ENCODE measurements at places on chromosomes 1 and 21. TPM values are rescaled to one million over a fixed set of nuclear protein-coding genes. Genes with fewer than 3 reads are reported as not detected.

DNA sequence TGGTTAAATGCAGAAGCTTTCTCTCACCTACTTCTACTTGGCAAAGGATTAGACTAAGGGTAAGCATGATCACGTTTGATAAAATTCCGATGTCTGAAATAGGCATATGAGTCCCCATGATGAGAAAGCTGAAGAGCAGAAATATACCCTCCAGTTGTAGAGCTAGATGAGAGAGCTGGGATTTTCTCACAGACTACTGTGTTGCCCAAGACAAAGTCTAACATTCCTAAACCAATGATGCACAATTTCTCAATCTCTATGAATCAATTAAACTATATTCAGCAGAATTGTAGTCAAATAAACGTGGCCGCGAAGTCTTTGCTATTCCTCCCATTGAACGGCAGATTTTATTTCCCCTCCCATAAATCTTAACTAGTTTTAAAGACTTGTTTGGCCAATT lies 699.2 kb downstream of the KCNT2 start:
- no peak for DNase-seq
- no peak overlapping the region for H3K4me3 ChIP-seq
- H3K27ac ChIP-seq: no peak overlapping the region
- no peaks in the 10 kb centered on the region for H3K27me3 ChIP-seq
- no peaks in the 10 kb centered on the region for H3K4me1 ChIP-seq

DNA sequence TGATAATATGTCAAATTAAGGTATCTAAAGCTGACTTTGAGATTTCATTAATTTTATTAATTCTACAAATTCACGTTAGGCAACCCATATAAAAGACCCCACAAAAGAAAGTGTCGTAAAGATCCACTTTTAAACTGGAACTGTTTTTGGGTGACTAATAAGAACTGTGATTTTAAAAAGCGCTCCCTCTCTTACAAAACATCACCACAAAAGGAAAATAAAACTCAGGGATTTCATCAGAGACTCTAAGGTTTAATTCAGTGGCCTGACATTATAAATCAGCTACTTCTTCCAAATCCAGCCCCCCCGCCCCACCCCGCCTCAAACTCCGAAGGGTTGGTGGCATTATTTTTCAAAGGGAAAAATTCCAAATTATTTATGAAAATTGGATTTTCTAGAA lies 2.7 kb downstream of the COL24A1 start:
- no peak overlapping the region for H3K4me3 ChIP-seq
- no peak overlapping the region for H3K27ac ChIP-seq
- no peaks in the 10 kb centered on the region for H3K4me1 ChIP-seq

DNA sequence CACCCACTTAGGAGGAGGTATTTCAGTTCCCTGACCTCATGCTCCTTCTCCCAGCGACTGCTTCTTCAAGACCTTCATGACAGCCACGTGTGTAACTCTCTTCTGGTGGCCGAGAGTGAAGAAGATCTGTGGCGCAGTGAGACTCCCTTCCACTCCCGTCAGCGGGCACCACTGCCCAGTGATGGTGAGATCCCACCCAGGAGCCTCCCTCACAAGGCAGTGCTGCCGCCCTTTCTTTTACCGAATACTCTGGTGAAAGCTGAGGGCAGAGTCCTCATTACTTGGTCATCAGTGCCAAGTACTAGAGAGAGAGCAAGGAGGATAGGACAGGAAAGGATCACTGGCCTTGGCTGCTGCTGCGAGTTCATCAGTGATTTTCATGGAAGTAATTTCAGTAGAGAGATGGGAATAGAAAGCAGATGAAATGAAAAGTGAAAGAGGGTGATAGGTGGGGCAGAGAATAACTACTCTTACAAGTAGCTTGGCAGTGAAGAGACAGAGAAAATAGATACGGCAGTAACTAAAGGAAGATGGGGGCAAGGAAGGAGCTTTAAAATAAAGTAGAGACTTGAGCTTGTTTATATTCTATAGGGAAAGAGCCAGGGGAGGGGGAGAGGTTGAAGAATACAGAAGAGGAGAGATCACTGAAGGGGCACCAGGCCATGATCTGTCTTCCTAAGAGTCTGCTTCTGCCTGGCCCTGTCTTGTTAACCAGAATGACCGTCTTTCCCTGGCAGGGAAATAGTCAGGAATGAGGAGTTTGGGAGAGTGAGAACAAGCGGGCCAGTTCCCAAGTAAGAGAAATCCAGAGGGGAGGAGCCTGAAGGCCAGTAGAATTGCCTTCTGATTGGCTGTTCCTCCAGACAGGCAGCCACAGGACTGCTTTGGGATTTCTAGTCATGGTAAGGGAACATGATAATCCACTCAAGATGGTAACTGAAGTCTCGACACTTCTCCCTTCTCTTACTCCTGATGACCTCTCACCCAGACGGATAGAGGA lies 18.3 kb downstream of the HYI start:
- no peak overlapping the region for H3K4me3 ChIP-seq
- DNase-seq: no peak
- peaks cover 7% of the 10 kb centered on the region for H3K36me3 ChIP-seq
- no peaks in the 10 kb centered on the region for H3K4me1 ChIP-seq
- no peaks in the 10 kb centered on the region for H3K27me3 ChIP-seq

- peaks cover 28% of the 10 kb centered on the region for H3K36me3 ChIP-seq
- no peaks in the 10 kb centered on the region for H3K4me1 ChIP-seq
- no peaks in the 10 kb centered on the region for H3K27me3 ChIP-seq
- no peak for DNase-seq
- no peak overlapping the region for H3K27ac ChIP-seq
Measured at GRCh38 chr1:241507189-241507863, 12.2 kb downstream of the FH start.

- DNase-seq: no peak
- no peaks in the 10 kb centered on the region for H3K27me3 ChIP-seq
- H3K4me3 ChIP-seq: no peak overlapping the region
- H3K27ac ChIP-seq: no peak overlapping the region
- no peaks in the 10 kb centered on the region for H3K36me3 ChIP-seq
Measured at GRCh38 chr1:43197343-43198127, 25.4 kb downstream of the CFAP57 start.

Gene NEK2
- total RNA-seq: 50.2 TPM

Gene FABP3
- total RNA-seq: not detected
